ENCODE measurements at places on chromosomes 1 and 21.

DNA sequence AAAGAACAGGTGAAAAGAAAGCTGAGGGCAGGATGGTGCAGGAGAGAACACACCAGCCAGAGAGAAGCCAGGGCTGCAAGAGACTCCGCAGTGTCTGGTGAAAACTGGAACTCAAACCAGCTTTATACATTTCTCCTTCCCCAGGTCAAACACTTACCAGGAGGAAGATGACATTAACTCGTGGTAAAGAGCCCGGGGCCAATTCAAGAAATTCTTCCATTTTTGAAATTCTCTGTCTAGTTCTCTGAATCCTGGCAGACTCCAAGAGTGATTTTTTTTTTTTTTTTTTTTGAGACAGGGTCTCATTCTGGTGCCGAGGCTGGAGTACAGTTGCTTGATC, 25.8 kb upstream of the SIPA1L2 start:
- DNase-seq: no peak

- no peak for DNase-seq
Measured at GRCh38 chr1:145961425-145962156, 2.8 kb downstream of the ANKRD34A start.

- no peak for DNase-seq
Measured at GRCh38 chr1:75203415-75204277, 69.5 kb downstream of the LHX8 start.

GRCh38 chr1:46137916-46138315, 5.5 kb upstream of the PIK3R3 start:
- no peak for DNase-seq

DNA sequence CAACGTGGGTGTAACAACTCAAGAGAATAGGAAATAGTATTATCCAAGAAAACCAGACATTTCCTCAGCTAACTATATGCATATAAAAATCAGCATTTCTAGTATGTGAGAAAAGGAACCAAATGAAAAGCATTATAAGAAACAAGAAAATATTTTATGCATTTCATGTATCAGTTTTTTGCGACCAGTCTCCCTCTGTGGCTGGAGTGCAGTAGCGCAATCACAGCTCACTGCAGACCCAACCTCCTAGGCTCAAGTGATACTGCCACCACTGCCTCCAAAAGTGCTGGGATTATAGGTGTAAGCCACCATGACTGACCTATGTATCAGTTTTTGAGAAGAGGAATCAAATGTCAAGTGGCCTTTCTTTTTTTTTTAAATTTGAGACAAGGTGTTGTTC, 31.0 kb downstream of the SLC16A1 start:
- DNase-seq: no peak

- DNase-seq: no peak
Measured at GRCh38 chr1:171219346-171220080, 28.8 kb upstream of the FMO1 start.

DNA sequence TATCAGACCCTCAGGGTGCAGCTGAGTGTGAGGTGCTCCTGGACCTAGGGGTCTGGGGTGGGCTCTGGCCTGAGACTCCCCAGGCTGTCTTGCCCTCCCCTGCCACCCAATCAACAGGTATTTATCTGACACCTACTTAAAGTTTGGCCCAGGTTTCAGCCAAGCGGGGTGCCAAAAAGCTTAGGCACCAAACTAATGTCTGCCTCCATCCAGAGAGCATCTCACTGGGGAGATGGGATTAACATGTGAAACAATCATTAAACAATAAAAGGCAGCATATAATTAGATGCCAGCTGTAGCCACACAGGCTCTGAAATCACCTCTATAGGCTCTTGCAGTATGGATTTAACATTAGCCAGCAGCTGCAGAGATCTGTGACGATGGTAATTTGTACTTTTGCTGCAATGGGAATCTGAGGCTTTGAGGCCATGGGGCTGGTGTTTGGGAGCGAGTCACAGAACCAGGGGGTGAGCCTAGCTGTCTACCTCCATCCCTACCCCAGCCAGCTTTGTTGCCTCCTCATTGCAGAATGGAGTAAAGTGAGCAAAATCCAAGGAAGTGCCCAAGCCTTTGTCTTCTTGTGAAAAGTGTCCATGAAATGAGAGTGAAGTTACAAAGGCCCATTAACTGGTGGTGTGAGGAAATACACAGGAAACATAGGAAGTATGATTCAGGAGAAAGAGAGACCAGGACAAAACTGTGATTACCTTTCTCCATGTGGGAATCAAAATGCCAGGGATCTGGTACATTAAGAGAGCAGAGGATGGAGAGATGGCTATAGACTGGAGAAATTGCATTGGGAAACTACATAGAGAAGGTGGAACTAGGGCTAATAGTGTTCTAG, 36.1 kb downstream of the EIF2D start:
- DNase-seq: no peak

GRCh38 chr1:29542548-29542947, 306.2 kb downstream of the PTPRU start:
- DNase-seq: no peak

GRCh38 chr1:56185493-56185892, 393.9 kb downstream of the PLPP3 start:
- no peak for DNase-seq

DNA sequence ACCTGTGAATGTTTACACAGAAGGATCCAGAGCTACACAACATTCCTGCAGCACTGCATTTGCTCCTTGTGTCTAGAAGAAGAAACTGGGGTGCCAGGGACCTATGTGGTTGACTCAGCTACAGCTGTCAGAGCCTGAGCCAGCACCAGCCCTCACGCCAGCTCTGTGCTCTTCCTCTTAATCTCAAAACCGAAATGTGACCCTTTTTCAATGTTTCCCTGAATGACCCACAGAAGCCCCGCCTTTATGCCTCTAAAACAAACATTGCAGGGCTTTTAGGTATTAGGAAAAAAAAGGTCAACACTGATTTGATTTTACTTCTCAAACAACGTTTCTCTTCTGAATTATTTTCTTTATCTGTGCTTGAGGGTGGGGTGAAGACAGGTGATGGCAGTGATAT, 260.5 kb downstream of the DYRK1A start:
- DNase-seq: no peak

GRCh38 chr1:27597516-27598294, 6.2 kb downstream of the AHDC1 start:
- DNase-seq: no peak

DNA sequence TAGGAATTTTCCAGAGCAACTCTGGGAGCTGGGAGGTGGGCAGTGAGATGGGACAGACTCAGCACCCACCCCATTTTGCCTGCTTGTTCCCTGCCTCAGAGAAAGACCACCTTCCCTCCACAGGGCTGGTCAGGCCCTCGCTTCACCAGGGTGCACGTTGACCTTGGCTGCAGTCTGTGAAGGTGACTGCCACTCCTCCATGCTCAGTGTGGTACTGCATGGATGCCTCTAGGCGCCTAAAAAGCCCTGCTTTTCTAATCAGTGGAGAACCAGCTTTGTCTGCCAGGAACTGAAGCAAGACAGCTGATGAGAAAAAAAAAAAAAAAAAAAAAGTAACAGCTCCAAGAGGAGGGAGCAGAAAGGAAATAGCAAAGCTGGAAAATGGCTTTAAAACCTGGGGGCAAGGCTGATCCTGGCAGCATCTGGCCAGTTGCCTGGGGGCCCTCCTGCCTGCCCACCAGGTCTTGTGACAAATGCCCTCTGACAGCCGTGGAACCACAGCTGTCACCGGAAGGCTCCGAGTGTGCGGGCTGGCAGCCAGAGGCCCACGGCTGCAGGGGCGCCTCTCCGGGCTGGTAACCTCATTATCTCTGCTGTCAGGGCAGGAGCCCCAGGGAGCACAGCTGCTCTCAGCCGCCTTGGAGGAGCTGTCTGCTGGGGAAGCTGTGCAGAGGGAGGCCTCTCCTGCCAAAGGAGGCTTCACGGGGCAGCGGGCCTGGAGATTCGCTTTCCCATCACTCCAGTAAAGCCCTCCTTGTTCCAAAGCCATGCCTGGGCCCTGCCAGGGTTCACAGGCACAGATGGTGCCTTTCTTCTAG, 13.7 kb downstream of the KIAA1614 start:
- DNase-seq: no peak

- no peak for DNase-seq
Measured at GRCh38 chr1:176949033-176949662, 215.4 kb downstream of the ASTN1 start.

DNA sequence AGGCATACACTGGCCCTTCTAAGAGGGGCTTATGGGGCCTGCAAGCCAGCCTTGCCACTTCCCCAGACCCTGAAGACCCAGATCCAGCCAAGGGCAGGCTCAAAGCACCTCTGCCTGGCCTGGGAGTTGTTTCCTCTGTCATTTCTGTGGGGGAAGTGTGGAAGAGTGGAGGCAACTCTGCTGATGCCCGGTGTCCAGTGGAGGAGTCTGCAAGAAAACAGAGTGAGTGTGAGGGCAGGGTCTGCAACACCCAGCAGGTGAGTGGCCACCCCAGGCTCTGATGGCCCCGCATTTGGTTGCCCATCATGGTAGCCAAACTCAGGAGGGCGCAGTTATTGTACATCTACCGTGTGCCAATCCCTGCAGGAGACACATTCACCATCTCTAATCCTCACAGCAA, 8.4 kb downstream of the CLEC20A start:
- DNase-seq: no peak

DNA sequence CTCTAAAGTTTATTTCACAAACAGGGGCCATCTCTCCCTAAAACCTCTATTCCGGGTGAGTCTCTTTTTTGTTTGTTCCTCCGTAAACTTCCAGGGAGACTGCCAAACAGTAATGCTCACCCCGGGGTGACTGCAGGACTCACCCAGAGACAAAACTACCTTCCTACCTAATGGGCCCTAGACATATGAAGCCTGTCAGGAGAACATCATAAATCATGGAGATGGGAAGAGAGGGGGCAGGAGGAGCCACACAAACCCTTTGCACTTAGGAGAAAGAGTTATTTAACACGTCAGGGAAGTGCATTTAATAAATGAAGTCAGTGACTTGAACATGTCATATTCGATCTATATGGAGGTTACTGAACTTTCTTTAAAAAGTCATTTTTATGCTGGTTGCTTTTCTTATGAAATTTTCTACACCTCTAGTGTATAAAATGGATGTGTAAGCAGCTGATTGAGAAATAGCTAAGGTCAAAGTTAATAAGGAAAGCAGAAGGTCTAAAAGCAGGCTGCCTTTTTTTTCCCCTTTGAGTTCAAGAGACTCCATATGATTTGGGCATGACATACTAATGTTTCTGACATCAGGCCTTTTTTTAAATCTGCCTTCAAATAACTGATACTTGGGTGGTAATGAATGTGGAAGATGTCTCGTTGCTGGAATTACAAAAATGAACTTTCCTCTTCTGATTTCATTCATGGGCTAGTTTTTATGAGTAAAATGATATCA, 286.9 kb upstream of the USP25 start:
- DNase-seq: no peak

GRCh38 chr1:22365331-22366295, 86.0 kb upstream of the ZBTB40 start:
- no peak for DNase-seq

GRCh38 chr1:24383381-24383940, 30.1 kb downstream of the STPG1 start:
- DNase-seq: no peak

- no peak for DNase-seq
Measured at GRCh38 chr21:22019766-22020165, 1021.6 kb downstream of the NCAM2 start.

DNA sequence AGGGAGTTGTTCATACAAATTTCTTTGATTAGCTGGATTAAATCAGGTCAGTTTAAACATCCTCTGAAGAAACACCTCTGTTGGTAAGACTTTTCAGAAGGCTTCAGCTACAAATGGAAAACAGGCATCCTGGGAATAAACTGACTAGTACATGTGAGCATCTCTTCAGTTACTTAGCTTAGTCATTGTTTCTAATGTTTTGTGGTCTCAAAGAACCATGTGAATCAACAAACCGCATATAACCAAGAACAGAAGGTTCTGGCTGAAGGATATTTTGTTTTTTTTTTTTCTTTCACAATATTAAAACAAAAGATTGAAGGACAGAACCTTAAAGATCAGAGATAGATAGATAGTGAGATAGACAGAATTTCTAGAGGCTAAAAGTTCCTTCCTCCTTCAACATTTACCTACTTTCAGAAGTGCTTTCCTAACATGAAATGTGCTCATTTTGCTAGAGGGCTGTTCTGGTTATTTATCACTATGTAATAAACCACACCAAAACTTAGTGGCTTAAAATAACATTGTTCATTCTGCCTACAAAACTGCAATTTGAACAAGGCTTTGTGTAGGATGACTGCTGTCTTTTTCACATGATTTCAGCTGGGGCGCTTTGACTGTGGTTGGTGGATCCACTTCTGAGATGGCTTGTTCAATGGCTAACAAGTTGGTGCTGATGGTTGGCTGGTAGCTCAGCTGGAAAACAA, 119.8 kb upstream of the PTGFR start:
- DNase-seq: no peak

- DNase-seq: no peak
Measured at GRCh38 chr1:80566867-80567266, 1233.9 kb upstream of the ADGRL2 start.

DNA sequence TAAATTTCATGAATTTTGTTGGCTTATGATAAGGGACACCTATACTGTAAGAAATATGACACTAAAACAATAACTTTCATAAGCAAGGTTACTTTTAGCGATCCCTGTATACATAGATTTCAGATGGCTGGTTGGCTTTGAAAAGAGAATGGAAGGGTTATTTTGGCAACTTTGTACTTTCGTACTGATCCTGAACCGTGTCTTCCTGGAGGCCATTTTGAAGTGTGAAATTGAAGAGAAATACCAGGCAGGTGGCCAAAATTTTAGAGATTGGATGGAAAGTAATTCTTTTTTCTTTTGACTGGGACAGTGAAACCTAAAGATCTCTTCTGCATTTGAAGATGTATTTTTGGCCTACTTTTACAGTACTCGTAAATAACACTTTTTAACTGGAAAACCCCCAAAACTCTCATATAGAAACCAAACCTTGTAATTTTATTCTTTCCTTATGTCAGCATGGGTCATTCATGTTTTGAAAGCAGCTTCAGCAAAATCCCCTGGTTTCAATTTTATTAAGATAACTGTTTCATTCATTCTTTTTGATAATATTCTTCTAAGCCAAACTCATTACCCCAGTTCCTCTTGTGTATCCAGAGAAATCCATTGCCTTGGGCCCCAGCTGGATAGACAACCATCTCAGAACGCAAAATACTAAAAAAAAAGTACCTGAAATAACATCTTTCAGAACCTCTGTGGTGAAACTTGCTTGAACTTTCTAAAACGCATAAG, 38.4 kb upstream of the ZNF281 start:
- DNase-seq: no peak

DNA sequence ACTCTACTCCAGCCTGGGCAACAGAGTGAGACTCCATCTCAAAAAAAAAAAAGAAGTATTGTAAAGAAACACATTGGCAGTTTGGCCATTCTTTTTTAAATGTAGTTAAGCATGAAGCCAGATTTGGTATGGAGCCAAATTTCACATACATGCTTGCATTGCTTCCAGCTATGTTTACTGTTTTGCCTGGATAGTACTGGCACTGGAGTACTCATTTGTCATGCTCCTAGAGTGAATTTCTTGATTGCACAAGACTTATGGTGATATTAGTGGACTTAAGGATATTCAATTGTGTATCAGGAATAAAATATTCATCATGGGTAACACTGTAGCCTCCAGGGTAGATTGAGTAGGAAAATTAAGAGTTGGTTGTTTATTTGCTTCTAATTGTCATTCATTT, 24.5 kb upstream of the SLC9A1 start:
- no peak for DNase-seq

Measured in activated CD4-positive, alpha-beta T cell treated with anti-CD3 and anti-CD28 coated beads for 24 hours (primary cell).